ENCODE measurements at places on chromosomes 16 and 17. TPM values are rescaled to one million over a fixed set of nuclear protein-coding genes. Genes with fewer than 3 reads are reported as not detected.
A peak's percentile ranks its signal among the peaks of the same experiment; 100 is the strongest.

CD300LB gene
- total RNA-seq = not detected

BHLHA9 gene
- total RNA-seq = not detected

CANT1 gene
- total RNA-seq = 39.3 TPM

PIK3R6 gene
- 1.0 TPM for total RNA-seq

GRCh38 chr16:71242036-71242435 lies 11.5 kb upstream of the HYDIN start:
- no peaks in the 10 kb centered on the region for H3K36me3 ChIP-seq
- H3K4me3 ChIP-seq = no peak overlapping the region
- peaks cover 9% of the 10 kb centered on the region for H3K27me3 ChIP-seq

GRCh38 chr16:73057291-73058210 lies 9.6 kb upstream of the ZFHX3 start:
- H3K36me3 ChIP-seq = no peaks in the 10 kb centered on the region
- peaks cover 12% of the 10 kb centered on the region for H3K4me1 ChIP-seq
- peak; percentile 21 for DNase-seq
- peak overlapping the region; percentile 38 for H3K27ac ChIP-seq
- peak overlapping the region; percentile 90 for H3K4me3 ChIP-seq
- peaks cover 35% of the 10 kb centered on the region for H3K27me3 ChIP-seq

DNA sequence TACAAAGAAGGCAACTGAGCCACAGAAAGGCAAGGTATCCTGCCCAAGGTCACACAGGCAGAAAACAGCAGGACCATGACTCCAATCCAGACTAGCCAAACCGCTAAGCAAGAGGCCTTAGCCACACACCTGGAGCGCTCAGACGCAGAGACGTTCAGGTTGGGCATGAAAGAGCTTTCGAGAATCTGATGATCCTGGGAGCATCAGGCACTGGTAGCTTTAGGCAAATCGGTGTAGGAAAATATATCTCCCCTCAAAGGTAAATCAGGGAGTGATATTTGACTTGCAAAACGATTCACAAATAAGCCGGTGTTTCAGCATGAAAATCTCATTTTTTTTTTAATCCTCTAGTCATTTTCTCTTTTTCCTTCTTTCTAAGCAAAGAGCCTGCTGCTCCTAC lies 279.0 kb downstream of the MRTFB start:
- H3K27me3 ChIP-seq = peaks cover 4% of the 10 kb centered on the region
- H3K36me3 ChIP-seq = no peaks in the 10 kb centered on the region
- no peak overlapping the region for H3K4me3 ChIP-seq
- H3K27ac ChIP-seq = no peak overlapping the region
- no peak for DNase-seq
- peaks cover 6% of the 10 kb centered on the region for H3K4me1 ChIP-seq

GRCh38 chr16:84278968-84279367 lies 15.7 kb upstream of the WFDC1 start:
- H3K4me1 ChIP-seq = no peaks in the 10 kb centered on the region
- H3K4me3 ChIP-seq = no peak overlapping the region
- no peaks in the 10 kb centered on the region for H3K27me3 ChIP-seq
- no peak for DNase-seq
- no peak overlapping the region for H3K27ac ChIP-seq
- H3K36me3 ChIP-seq = no peaks in the 10 kb centered on the region

DNA sequence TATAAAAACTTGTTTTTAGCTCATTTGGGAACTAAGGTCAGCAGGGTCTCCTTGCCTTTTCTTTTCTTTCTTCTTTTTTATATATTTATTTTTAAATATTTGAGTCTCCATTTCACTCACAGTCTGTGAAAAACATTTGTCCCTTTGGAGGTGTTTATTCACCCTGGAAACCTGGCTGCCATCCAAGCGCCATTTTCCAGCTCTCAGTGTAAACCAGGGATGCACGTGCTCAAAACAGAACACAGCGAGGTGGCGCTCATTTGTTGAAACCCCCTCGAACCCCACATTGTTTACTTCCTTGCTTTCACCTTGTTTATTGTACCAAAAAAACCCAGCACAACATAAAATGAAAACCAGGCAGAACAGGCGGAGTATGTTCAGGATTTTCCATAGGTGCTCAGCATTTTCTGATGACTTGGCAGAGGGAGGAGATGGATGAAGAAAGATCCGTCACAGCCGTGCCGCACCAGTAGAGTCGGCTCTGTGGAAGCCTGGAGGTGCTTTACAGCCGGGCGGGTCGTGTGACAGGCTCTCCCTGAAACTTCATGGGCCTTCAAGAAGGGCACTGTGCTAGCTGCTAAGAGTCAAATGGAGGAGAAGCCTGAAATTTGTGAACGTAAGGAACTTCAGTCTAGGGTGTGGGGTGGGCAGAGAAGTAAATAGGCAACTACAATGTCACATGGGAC lies 284.4 kb downstream of the FOXL1 start:
- no peak overlapping the region for H3K4me3 ChIP-seq
- no peak overlapping the region for H3K27ac ChIP-seq
- no peaks in the 10 kb centered on the region for H3K27me3 ChIP-seq
- no peak for DNase-seq
- H3K4me1 ChIP-seq = no peaks in the 10 kb centered on the region

DNA sequence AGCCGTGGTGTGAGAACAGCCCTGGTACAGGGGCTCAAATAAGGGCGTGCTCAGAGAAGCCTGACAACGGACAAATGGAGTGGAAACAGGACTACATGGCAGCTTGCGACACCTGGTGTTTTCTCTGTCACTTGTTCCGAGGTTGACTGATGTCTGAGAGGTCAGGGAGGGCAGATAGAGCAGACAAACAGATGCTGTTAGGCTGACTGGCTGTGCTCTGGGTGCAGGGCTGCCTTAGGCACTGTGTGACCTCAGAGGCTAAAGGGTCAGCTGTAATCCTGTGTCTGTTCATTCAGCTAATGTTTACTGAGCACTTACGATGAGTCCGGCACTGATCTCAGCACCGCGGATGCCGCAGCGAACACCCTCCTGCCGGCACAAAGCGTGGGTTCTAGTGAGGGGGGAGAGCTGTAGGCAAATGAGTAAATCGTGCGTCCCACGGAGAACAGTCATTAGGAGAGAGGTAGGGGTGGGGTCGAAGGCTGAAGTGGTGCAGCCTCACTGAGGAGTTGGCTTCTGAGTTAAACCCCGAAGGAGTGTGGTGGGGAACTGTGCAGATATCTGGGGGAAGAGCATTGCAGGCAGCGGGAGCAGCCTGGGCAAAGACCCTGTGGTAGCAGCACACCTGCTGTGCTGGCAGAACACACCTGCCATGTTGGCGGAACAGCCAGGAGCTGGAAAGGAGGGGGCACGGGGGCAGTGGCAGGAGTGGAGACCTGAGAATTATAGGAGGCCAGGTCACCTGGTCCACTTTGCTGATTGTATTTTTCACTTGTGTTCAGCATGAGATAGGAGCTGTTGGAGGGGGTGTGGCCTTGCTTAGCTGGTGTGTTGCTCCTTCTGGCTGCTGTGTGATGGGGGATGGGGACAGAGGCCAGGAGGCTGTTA lies 35.0 kb downstream of the GPT2 start:
- H3K4me3 ChIP-seq = no peak overlapping the region
- no peaks in the 10 kb centered on the region for H3K27me3 ChIP-seq
- H3K36me3 ChIP-seq = peaks cover 24% of the 10 kb centered on the region

DNA sequence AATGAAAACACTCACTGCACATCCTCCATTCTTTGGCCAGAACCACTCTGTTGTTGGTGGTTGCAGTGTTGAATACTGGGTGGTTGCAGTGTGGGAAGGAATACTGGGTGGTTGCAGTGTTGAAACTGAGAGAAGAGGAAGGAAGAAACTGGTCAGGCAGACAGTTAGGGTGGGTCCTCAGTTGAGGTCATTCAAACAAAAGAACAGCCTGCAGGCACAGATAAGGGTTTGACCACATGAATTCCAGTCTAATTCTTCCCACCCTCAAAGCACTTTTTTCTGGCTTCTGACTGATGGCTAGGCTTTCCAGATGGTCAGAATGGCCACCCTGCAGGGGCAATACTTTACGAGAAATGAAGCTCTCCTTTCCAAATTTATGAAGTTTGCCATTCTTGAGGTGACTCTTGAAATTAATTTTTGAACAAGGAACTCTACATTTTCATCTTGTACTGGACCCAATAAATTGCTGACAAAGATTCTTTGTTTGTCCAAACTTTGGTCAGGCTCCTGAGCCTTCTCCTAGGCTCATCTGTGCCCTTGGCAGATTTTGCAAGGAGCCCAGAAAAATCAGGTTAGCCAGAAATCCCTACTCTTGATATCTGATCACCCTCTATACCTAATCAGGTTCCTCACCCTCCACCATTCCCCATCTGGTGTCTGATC lies 596.6 kb upstream of the CDH5 start:
- H3K27ac ChIP-seq = no peak overlapping the region
- DNase-seq = no peak

DNA sequence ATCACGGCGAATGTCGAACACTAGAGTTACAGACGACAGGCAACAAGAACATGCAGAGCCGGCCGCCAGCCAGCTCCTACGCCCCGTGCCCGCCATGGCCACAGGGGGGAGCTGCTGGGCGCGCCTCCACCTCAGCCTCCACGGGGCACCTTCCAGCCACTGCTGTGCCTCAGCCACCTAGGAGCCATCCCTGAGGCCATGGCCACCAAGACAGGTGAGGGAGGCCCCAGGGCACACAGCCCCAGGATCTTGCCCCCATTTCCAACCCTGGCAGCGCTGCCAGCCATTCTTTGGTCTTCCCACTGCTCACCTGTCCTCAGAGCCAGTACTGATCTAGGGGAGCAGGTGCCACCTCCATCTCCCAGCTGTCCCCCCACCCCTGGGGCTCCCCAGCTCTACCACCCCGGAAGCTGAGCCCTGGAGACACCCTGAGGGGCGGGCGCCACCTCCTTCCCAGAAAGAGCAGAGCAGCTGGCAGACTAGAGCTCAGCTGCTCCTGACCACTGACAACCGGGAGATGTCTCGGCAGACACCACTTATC lies 11.8 kb downstream of the GNPTG start:
- peak overlapping the region; percentile 38 for H3K27ac ChIP-seq
- peak; percentile 74 for DNase-seq
- peaks cover 2% of the 10 kb centered on the region for H3K36me3 ChIP-seq
- H3K4me1 ChIP-seq = peaks cover 2% of the 10 kb centered on the region
- no peaks in the 10 kb centered on the region for H3K27me3 ChIP-seq

DNA sequence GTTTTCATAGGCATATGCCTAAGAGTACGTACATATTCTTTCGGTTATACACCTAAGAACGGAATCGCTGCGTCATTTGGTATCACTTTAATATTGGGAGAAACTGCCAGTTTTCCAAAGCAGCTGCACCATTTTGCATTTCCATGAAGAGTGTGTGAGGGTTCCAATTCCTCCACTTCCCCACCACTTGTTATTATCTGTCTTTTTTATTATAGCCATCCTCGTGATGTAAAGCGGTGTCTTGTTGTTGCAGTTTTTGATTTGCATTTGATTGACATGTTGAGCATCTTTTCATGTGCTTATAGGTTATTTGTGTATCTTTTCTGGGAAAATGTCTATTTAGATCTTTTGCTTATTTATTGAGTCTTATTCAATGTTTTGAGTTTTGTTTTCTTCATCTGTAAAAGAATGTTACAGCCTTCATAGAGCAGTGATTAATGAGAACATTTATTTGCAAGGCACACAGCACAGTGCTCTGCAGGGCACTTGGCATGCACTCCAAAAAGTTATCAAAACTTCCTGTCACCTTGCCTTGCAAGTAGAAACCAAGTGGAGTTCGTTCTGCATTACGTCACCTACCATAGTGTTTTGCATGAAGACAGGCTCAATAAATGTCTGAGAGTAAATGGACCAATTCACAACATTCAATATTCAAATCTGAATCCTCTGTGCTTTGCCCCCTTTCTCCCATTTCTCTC lies 26.6 kb upstream of the ST6GALNAC1 start:
- no peaks in the 10 kb centered on the region for H3K27me3 ChIP-seq
- H3K4me3 ChIP-seq = peak overlapping the region; percentile 91
- H3K36me3 ChIP-seq = no peaks in the 10 kb centered on the region
- peak overlapping the region; percentile 87 for H3K27ac ChIP-seq
- peaks cover 32% of the 10 kb centered on the region for H3K4me1 ChIP-seq

DNA sequence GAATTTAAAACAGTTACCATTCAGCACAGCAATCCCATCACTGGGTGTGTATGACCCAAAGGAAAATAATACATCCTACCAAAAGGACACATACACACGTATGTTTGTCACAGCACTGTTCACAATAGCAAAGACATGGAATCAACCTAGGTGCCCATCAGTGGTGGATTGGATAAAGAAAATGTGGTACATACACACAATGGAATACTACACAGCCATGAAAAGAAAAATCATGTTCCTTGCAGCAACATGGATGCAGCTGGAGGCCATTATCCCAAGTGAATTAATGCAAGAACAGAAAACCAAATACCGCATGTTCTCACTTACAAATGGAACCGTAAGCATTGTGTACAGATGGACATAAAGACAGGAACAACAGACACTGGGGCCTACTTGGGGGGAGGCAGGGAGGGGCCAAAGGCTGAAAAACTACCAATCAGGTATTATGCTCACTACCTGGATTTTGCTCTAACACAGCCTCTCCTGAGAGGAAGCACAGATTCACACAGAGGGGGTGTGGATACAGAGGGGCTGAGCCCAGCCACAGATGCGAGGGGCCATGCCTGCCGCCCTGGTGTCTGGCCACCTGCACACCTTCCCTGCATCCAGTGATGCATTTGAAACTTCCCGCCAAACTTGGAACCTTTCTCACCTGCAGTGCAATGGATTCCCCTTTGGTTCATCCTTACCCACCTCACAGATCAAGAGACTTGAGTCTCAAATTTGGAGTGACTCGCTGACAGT lies 55.9 kb downstream of the USP22 start:
- DNase-seq = no peak
- H3K36me3 ChIP-seq = no peaks in the 10 kb centered on the region
- no peak overlapping the region for H3K4me3 ChIP-seq
- no peaks in the 10 kb centered on the region for H3K4me1 ChIP-seq
- no peak overlapping the region for H3K27ac ChIP-seq
- no peaks in the 10 kb centered on the region for H3K27me3 ChIP-seq

- H3K27me3 ChIP-seq = no peaks in the 10 kb centered on the region
- H3K27ac ChIP-seq = peak overlapping the region; percentile 99
- DNase-seq = peak; percentile 67
- H3K4me1 ChIP-seq = peaks cover 73% of the 10 kb centered on the region
Observed at GRCh38 chr16:27230562-27231001, 27.3 kb downstream of the KDM8 start.

DNA sequence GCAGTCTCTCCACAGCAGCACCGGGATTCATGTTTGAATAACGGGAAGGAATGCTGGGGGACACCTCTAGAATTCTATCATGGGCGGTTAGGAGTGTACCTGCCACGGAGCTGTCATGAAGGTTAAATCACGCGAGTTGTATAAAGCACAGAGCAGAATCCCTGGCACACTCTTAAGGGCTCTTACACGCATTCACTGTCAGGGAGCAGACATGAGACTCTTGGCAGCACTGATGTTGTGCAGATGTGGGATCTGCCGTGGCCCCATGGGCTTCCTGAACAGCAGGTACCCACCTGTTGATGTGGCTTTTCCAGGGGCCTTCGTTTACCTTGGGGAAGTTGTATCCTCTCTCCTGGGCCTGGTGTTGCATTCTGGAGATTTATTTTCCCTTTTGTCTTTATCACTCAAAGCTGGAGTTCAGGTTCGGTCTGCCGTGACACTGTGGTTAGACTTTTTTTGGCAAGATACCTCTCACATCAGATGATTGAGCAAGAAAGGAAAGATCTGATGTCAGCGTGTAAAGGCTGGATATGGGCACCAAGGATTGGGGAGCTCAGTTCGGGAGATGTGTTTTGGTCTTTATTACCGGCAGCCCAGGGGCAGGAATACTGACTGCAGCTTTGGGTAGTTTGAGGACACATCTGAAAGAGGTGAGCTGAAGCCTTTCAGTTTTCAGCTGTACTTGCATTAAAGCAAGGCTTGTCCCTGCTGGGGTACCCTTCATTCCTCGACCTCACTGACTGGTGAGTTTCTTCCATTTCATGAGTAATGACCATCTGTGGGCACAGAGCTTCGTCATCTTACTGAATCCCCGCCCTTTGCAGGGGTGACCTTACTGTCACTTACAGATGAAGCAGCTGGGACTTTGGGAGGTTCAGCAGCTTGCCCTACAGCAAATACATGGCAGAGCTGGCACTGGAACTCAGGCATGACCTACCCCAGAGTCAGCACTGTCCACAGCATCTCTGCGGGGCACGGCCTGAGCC lies 19.3 kb downstream of the KNOP1 start:
- H3K4me3 ChIP-seq = no peak overlapping the region
- peaks cover 35% of the 10 kb centered on the region for H3K36me3 ChIP-seq
